ENCODE measurements at places on chromosomes 11 and 22.

DNA sequence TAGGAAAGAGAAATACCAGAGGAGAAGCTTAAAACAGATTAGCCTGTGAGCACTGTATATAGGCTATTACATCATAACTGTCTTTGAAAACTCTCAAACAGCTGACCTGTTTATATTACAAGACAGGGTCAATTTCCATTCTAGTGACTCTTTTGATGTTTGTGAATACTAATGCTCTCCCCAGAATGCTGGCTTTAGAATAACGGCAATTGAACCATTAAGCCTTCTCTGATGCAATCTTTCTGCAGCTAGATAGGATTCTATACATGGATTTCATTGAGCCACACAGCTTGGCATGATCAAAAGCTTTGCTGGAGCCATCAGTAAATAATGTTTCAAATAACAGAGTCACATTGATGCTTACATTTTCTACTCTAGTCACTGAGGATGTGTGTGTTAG is 122.7 kb upstream of the FAT3 start:
- no peak for DNase-seq

- no peak for DNase-seq
These were observed 18.5 kb upstream of the TMEM184B start for GRCh38 chr22:38291201-38291777.

DNA sequence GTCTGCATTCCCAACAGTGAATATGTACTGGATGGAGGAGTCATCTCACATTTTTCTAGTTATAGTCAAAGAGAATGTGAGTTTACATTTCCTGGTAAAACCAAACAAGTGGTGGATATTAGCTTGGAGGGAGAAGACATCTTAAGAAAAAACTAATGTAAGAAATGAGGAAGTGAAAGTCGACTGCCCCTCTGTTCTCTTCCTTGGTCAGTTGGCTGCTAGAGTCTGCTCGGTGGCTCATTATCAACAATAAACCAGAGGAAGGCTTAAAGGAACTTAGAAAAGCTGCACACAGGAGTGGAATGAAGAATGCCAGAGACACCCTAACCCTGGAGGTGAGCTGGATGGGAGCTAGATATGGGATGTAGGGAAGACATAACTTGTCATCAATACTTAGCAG is 5.8 kb downstream of the SLC22A9 start:
- no peak for DNase-seq

- DNase-seq: no peak
These were observed 28.4 kb downstream of the IZUMO1R start for GRCh38 chr11:94332814-94333213.

DNA sequence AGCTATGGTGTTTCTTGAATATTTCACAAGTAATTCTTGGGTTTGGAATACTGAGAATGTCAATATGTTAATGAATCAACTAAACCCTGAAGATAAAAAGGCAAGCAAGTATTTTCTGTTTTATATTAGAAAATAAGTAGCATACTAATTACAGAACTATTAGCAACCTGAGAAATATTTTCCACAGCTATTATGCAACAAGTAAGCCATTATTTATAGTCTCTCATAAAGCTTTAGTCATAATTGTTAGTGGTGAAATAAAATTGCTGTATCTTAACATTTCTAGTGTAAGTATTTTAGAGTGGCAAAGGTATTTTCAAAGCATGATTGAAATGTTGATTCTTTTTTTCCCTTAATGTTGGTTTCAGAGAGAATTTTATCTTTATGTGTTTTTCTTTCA is 53.3 kb downstream of the FAR1 start:
- DNase-seq: no peak

DNA sequence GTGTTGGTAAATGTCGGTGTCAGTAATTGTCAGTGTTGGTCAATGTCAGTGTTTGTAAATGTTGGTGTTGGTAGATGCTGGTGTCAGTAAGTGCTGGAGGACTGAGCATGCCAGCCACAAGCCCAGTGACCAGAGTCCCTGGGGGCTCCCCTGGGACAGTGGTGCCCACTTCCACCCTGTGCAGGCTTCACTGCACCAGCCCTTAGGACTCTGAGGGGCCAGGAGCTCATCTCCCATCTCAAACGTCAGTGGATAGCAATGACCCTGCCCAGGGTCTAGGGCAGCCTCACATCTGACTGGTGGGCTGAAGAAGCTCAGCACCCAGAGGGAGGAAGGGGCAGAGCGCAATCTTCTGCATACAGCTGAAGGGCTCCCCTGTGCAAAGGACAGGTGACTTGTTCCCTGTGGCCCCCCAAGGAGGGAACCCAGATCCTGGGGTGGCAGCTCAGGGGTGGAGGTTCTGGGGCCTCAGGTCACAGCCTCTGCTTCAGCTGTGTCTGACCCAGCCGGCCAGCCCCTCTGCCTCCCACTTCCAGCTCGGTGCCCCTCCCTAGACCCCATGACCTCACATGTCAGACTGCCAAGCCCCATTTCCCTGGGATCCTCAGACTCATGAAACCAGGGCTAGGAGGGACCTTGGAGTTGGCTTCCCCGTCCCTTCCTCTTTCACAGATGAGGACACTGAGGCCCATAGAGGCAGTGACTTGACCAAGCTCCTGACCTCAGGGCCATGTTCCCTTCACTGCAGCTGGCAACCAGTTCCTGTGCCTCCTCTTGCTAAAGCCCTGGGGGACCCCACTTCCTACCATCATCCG is 138.4 kb downstream of the CRYBB2 start:
- no peak for DNase-seq

GRCh38 chr11:121591405-121592033 is 138.8 kb upstream of the SORL1-AS1 start:
- DNase-seq: peak; percentile 65

- DNase-seq: no peak
These were observed 27.9 kb upstream of the OAF start for GRCh38 chr11:120182790-120183491.

GRCh38 chr11:121236115-121237001 is 56.2 kb upstream of the SC5D start:
- no peak for DNase-seq

DNA sequence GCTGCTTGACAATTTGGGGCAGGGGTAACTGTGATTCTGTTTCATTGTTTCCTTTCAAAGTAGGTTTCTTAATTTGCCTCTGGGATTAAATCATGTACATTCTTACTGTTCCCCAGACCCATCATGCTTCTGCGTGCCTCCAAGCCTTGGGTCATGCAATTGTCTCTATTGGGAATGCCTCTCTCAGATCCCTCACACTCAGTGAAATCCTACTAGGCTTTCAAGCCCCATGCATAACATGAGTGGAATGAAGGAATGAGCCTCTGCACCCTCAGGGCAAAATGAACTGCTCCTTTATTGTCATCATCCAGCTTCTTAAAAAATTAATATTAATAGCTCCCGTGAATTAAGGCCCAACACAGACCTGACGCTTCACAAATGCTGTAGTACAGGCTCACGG is 381.7 kb downstream of the TENM4 start:
- no peak for DNase-seq

- peak; percentile 36 for DNase-seq
These were observed 3.6 kb downstream of the SYNGR1 start for GRCh38 chr22:39353346-39353745.

DNA sequence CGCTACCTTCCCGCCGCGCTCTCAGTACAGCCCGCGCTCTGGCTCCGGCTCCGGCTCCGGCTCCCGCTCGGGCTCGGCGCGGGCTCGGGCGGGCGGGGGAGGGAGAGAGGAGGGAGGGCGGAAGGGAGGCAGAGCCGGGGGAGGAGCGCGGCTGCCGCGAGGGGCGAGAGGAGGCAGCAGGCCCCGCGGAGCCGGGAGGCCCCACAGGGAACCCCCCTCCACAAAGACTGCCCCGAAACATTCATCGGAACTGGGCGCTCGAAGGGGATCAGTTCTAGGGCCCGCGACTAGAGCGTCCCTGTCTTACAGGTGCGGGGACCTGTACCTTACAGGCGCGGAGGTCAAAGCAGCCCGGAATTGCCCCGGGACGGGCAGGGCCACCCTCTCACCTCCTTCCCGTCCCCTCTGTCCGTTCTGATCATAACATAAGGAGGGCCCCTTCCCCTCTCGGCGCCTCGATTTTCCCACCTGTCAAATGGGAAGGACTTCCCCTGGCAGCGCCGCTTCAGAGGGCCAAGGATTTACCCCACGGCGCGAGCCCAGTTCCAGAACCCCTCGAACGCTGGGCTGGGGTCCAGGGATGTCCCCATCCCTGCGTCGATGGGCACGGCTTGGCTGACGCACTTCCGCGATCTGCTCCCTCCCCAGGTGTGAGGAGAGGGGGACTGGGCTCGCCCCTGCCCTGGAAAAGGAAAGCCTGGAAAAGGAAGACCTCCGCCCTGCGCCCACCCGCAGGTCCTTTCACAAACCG is at the start of gene SHISA8:
TSS of gene SHISA8 (minus strand) at position 40 of the 751 bp plus-strand sequence. CDS start 407 bp downstream, outside the sequence.
- peak; percentile 59 for DNase-seq

- no peak for DNase-seq
These were observed 276.1 kb downstream of the INSC start for GRCh38 chr11:15390857-15391256.

DNA sequence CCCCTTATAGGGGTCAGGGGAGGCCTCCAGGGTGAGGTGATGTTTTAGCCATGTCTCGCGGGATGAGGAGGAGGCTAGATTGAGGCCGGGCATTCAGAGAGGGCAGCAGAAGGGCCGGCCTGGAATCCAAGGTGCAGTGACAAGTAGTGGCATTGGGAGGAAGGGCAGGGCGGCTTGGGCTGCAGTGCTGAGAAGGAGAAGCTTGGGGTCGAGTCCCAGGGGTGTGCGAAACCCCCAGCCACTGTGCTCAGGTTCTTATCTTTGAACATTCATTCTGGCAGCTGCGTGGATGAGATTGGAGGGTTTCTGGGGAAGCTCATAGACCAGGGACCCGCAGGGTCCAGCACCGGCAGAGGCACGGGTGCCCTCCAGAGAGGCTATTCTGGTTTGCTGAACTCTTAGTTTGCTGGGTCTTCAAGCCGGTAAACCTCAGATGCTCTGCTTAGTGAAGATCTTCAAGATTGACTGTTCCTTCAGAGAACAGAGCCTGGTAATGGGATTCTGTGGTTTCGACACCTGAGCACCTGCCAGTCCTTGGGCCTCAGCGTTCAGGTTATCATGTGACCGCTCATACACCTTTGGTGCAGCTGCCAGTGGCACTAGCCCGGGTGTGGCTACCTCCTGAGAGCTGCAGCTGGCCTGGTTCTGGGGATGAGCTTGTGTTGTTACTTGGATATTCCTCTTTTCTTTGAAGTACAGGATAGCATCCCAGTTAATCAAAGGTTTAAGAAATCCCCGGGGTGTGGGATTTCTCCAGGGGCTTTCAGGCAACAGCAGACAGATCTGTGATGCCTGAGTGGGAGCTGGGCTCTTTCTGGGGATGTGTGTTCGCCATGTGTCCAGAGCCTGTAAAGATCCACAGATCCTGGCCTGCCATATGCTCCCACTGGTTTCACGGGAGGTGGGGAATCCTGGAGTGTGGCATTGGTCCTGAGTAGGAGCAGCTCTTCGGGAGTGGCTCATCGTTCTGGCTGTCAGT is 152.8 kb downstream of the TBC1D22A start:
- no peak for DNase-seq

GRCh38 chr11:26995701-26996460 is 2.0 kb downstream of the FIBIN start:
- DNase-seq: no peak

- peak; percentile 82 for DNase-seq
These were observed 4.7 kb downstream of the LTBP3 start for GRCh38 chr11:65553301-65554001.

- peak; percentile 38 for DNase-seq
These were observed 61.8 kb upstream of the WNT7B start for GRCh38 chr22:46038516-46039430.
